NT2/D1 (cell line): ENCODE measurements at places on chromosomes 1 and 21.

DNA sequence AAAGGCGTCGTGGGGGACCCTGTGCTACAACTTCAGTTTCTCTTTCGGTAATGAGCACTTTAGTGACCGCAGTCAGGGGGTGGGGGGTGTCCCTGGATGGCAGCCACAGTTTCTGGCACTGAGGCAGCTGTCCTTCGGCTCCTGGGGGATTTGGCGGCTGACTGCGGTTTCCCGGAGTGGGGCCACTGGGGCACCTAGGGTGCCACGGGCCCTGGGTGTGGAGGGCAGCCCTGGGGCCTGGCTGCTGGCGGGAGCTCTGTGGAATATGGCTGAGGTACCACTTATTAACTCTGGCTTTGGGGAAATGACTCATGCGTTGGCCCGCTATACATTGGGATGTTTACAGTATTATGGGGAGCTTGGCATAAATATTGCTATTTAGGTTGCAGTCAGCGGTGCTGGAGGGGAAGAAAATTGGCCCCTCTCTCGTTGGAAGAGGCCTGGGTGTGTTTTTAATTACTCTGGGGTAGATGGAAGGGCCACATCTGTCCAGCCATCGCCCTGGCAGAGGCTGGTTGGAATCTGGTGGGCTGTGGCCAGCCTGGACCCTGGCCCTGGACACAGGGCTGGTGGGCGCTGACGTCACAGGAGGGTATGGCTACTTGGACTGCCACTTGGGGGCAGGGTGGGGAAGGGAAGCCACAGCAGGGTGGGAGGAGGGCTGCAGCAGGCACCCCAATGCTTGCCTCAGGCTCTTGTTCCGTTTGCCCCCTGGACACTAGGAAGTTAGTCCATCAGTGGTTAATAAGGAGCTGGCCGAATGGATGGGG is 2.0 kb downstream of the EPHB2 start:
- no peak for DNase-seq

GRCh38 chr1:115426956-115427355 is 88.9 kb upstream of the NGF start:
- DNase-seq = no peak

GRCh38 chr1:40634901-40635655 is 30.4 kb downstream of the RIMS3 start:
- DNase-seq = no peak

DNA sequence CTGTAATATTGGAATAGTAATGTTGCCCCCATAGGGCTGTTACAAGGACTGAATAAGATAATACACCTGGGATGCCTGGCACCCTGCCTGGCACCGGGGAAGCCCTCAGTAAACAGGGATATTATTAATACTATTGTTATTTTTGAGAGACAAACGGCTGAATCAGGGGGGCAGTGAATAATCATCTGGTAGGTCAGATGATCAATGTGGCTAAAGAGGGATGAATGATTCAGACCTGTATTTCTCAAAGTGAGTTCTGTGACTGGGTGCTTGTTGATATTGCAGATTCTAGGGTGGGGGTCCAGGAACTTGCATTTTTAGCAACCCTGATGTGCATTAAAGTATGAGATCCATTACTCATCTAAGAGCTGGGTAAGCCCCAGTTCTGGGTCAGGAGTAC is 46.2 kb upstream of the BCL10 start:
- DNase-seq = no peak

DNA sequence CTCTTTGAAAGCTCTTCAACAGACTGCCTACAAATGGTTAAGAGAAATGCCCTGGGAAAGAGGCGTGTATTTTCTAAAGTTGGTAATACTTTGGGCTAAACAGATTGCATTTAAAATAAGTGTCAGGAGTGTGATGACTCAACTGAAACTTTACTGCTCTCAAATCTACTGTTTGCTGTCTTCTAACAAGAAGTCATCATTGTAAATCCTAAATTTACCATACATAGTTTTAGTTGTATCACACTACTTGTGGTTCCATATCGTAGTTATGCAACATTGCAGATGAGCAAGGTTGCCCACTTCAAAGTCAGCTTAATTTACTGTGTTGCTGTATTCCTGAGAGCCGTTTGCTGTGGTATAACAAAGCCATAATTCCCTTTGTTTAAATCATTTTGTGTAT is 59.6 kb downstream of the RGS21 start:
- no peak for DNase-seq

- DNase-seq = no peak
Measured at GRCh38 chr1:10717296-10718082, 79.0 kb downstream of the CASZ1 start.

GRCh38 chr1:226602186-226603021 is 53.8 kb downstream of the STUM start:
- DNase-seq = no peak

- peak; percentile 71 for DNase-seq
Measured at GRCh38 chr1:98048244-98048643, 127.4 kb upstream of the DPYD start.

GRCh38 chr1:87154384-87154783 is 174.3 kb upstream of the LMO4 start:
- no peak for DNase-seq

- no peak for DNase-seq
Measured at GRCh38 chr1:21292503-21292983, 2.3 kb upstream of the ECE1 start.

GRCh38 chr1:183272390-183272848 is 86.4 kb downstream of the LAMC2 start:
- DNase-seq = no peak

DNA sequence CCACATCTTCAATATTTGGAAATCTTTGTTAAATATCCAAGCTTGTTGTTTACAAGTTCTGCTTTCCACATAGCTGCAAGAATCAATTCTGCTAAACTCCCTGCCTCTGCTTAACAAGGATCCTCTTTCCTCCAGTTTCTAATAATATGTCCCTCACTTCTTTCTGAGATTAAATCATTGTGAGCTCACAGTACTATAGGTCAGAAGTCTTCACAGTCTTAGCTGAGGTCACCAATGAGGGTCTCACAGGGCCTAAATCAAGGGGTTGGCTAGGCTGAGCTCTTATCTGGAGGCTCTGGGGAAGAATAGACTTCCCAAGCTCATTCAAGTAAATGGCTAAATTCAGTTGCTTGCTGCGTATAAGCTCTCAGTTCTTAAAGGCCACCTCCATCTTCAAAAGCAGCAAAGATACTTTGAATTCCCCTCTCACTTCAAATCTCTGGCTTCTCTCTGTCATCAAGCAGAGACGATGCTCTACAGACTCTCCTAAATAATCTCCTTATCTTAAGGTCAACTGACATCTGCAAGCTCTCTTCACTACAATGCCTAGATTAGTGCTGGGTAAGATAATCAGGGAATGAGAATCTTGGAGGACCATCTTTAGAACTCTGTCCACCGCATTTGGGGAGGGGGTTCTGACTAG is 175.3 kb downstream of the PLPPR4 start:
- DNase-seq = no peak

DNA sequence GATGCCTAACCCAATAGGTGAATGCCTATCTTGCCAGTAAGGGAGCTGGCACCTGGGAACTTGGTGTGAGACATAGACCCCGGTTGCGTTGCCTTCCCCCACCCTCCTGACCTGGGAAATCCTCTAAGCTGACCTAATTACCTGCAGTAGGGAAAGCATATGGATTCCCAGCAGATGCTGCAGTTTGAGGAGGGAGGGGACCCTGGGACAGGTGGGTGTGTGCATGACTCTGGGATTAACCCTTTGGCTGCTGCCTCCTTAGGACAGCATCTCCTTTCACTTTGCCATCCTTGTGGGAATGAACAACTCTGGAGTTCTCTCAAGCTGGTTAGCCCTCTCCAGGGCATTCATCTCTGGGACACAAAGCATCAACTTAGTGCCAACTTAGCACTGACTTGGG is 16.4 kb upstream of the NFASC start:
- DNase-seq = no peak

DNA sequence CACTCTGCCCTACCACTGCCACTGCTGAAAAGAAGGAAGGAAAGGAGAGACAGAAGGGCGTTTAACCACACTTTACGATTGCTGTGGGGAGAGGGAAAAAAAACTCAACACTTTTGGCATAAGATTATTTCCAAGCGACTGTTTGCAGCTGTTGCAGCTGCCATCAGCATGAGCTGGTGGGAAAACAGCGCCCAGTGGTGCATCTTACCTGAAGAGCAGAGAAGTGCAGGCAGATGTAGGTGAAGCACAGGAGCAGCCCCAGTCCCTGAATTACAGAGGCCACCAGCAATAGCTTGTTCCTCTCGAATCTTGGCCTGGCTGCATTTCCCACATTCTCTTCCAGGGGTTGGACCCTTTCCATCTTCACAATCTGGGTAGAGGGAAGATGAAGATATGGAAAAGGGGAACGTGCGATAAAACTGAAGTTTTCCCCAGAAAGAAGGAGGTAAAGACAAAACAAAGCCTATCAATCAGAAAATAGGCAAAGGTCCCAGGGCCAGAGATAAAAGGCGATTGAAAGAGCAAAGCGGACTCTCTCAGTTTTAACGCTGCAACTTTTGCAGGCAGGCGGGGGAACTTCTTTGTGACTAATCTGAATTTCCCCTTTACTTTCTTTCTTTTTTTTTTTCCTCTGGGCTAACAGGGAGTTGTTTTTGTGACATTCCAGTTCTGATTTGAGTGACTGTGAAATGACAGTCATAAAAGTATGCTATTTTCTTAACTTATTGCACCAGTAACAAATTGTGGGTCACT is at the start of gene TNFSF4:
TNFSF4 (minus strand) TSS at position 516 of the 753 bp plus-strand sequence; CDS start at position 361, 155 bp downstream.
- DNase-seq = no peak

GRCh38 chr1:241424480-241424971 is 67.5 kb upstream of the RGS7 start:
- no peak for DNase-seq

- DNase-seq = no peak
Measured at GRCh38 chr1:12457771-12458170, 160.2 kb downstream of the DHRS3 start.

GRCh38 chr21:31895077-31895835 is 22.4 kb downstream of the HUNK start:
- no peak for DNase-seq

GRCh38 chr1:63799820-63800219 is 26.0 kb downstream of the ROR1 start:
- no peak for DNase-seq

DNA sequence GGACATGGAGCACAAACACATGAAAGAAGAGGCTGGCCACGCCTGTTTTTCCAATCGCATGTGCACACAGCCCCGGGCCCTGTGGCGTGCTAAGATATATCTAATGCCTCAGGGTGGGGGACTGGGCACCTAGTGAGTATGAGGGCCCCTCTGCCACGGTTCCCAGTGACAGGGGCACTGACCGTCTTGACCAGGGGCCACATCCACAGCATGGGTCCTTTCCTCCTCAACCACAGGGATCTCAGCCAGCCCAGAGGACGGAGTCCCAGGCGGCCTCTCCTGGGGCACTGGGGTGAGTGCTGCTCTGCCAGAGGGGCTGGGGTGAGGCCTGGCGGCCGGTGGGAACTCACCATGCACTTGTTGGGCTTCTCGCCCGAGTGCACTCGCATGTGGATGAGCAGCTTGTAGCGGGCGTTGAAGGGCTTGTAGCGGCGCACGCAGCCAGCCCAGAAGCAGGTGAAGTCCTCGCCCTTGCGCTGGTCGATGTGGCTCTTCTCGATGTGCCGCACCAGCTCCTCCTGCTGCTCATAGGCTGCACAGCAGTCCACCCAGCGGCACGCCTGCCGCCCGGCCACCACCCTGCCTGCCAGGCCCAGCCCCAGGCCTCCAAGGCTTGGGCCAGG is 134.7 kb downstream of the DMRTB1 start:
- DNase-seq = no peak

GRCh38 chr1:7389906-7390603 is 381.0 kb upstream of the VAMP3 start:
- DNase-seq = no peak

DNA sequence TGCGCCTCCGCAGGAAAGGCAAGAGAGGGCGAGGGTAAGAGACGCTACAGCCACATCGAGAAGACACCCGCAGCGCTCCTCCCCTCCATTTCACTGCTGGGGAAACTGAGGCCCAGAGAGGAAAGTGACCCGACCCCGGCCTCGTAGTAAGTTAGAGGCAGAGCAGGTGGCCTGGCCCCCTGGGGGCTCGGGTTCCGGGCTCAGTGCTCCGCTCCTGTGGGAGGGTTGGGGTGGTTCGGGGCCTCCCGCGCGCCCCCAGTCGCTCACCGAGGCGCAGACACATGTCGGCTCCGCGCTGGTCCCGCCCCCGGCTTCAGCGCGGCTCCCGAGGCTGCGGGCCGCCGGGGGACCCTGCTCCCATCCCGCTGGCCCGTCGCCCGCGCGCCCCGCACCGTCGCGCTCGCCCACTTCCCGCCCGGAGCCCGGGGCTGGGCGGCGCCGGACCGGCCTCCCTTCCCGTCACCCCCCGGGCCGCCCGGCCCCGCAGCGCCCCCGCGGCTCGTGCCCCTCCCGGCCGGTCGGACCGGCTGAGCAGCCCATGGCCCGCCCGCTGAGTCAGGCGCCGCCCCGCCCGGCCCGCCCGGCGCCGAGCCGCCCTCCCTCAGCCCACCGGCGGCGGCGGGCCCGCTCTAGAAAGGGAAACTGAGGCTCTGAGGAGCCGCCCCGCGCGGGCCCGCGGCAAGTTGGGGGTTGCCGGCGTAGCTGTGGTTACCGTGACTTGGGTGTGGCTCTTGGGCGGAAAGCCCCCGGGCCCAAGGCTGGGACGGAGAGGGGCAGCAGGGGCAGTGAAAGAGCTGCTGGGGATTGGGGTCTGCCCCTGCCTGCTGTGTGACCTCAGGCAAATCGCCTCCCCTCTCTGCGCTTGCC is at the start of gene TMEM54:
TMEM54 (minus strand) TSS at position 434 of the 867 bp plus-strand sequence; CDS start at position 283, 151 bp downstream.
- DNase-seq = no peak

GRCh38 chr1:201702936-201703335 is 126.0 kb upstream of the IPO9 start:
- DNase-seq = no peak

DNA sequence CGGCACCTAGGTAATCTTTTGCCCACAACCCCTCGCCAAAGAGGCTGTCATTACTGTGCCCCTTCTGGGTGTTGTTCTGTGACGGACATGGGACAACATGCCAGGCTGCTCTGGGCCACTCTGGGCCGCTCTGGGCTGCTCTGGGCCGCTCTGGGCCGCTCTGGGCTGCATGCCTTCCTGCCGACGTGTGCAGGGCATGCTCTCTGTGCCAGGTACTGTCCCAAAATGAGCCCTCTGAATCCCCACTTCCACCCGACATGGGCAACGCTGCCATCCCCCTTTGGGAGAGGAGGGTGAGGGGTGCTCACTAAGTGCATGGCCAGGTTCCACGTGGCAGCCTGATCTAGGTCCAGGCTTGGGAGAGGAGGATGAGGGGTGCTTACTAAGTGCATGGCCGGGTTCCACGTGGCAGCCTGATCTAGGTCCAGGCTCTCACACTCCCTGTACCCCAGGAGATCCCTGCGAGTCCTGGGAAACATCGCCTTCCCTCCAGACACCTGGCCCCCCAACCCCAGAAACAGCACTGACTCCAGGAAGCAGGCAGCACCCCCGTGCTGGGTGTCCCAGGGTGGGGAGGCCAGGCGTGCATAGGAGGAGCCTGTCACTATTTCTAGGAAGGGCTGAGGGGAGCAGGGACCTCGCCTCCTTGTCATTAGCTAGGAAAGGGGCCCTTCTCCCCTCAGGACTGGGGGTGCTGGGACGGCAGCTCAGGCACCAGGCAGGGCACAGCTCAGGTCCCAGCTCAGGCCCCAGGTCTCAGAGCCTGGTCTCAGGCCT is 16.5 kb downstream of the TTC34 start:
- no peak for DNase-seq

DNA sequence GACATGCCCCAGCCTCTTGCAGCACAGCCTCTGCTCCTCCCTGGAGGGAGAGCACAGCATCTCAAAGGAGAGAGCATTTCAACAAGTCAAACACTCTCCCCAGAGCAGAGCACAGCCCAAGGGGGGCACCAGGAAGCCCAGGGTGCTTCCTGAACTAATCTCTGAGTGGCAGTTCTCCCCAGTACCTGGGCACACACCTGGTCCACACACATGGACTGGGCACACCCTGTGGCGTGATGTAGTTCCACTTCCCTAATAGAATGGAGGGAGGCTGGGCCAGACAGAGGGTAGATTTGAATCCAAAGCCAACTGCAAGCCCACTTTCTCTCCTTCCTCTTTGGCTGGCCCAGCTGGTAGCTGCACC is 55.5 kb downstream of the CD46 start:
- no peak for DNase-seq
